Pancreas (tissue), 10 donors: ENCODE measurements at places on chromosomes 1 and 21. TPM values are rescaled to one million over a fixed set of nuclear protein-coding genes. Genes with fewer than 3 reads are reported as not detected.

OR2T2 gene
- not detected for total RNA-seq

LAX1 gene
- total RNA-seq: 0.09 TPM

MYOG gene
- total RNA-seq: not detected

- DNase-seq: no peak
Measured at GRCh38 chr1:96384611-96385010, 337.0 kb upstream of the PTBP2 start.

DNA sequence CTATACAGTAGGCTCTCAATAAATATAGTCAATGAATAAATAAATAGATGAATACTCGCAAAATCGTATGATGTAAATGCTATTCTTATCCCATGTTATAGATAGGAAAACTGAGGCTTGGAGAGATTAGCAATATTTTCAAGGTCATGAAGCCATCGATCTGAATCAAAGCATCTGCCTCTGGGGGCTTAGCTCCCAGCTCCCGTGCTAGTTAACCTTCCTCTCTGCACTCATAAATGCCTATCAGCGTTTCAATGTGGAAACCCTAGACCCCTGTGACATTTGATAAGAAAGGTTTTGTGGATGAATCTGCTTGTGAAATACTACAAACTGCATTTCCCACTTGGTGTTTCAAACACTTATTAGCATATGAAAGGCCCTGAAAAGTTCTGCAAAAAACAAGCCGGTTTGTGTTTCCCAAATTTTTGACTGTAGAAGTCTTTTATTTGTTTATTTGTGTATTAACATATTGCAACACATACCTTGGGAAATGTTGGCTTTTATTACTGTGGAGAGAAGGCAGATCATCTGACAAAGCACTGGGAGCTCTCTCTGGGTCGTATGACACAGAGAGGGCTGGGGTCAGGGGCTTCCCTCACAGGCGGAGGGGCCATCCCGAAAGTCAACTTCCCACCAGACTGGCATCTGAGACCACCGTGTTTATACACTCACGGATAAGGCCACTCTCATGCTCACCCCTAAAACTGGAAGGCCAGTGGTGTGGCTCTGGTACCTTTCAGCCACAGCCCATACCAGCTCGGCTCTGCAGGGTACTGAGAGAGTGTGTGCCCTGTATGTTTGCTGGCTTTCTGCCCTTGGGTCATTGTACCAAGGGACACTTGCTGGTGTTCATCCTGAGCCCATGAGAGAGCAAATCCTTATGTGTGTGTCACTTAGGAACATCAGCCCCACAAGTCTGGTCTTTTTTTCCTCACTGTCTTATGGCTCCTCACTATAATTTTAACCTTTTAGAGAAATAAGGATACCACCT is 993 bp upstream of the PROK1 start:
- no peak for DNase-seq

DNA sequence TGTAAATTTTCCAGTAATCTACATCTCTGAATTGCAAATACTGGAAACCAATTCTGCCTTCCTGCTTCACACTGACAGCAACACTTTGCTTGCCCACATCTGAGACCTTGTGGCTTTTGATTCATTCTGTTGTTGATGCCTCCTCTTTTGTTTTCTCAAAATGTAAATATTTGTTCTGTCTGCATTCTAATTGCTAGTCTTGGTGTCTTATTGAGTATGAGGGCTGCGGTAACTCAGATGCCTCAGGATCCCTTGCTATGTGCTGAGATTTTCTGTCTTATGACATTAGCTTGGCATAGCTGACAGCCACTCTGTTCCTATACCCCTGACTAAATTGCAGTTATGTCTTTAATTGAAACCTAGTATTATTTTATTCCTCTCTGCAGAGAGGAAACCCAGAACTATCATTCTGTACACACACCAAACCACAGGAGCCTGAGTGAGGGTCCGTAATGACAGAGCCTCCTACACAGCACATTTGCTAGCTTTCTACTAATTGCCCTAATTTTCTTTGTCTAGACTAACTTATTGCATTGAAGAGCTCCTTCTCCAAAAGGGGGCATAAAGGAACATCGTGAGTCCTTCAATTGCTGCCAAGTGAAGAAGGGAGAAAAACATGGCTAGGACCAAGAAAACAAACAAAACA is 72.1 kb downstream of the GREM2 start:
- no peak for DNase-seq

DNA sequence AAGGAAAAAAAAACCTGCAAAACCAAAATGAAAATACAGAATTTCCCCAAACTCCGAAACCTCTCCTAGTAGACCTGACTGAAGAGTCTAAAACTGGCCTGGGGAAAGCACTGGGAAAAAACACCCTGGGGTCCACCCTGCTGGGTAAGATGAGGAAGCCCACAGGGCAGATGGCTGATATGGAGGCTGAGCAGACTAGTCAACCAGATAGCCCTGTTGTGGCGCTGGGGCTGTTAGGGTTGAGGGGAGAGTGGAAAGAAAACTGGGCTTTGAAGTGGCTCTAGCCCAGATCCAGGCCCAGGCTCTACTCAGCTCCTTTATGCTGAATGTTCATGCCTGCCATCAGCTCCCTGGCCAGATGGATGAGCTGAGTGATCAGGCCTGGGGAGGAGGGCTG is 6.8 kb upstream of the SLAMF1 start:
- no peak for DNase-seq

- no peak for DNase-seq
Measured at GRCh38 chr1:30575066-30575465, 148.3 kb downstream of the MATN1 start.

DNA sequence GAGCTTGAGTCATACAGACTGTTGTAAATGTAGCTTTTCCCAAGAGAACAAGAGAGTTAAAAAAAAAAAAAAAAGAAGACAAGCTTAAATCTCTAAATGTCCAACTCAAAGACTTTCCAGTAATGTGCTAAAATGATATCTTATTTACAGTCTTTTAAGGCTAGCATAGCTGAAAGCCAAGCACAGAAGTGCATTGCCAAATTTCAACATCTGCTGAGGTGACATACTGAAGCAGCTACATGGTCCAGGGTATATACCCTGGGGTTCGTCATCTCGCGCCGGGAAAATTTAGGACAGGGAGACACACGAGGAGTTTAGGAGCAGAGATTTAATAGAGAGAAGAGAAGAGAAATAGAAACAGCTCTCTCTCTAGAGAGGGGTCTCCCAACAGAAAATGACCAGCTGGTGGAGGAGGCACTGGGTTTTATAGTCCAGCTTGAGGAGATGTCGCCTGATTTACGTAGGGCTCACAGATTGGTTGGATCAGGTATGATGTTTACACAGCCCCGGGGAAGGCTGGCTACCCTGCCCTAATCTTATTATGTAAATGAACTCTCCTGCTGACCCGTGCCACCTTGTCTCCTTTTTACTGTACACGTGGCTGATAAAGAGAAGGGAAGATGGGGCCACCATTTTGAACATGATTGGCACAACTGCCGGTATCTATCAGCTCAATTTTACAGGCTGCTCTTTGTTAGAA is 172.7 kb downstream of the TRIM33 start:
- DNase-seq: no peak

GRCh38 chr1:1106510-1107221 is 9.2 kb downstream of the C1orf159 start:
- no peak for DNase-seq

- DNase-seq: no peak
Measured at GRCh38 chr1:4837031-4837600, 182.7 kb downstream of the AJAP1 start.

- DNase-seq: no peak
Measured at GRCh38 chr1:86748622-86749373, 44.4 kb downstream of the SH3GLB1 start.

- DNase-seq: no peak
Measured at GRCh38 chr1:57963581-57963980, 539.7 kb upstream of the DAB1 start.

GRCh38 chr1:30304080-30304479 is 419.3 kb downstream of the MATN1 start:
- no peak for DNase-seq

DNA sequence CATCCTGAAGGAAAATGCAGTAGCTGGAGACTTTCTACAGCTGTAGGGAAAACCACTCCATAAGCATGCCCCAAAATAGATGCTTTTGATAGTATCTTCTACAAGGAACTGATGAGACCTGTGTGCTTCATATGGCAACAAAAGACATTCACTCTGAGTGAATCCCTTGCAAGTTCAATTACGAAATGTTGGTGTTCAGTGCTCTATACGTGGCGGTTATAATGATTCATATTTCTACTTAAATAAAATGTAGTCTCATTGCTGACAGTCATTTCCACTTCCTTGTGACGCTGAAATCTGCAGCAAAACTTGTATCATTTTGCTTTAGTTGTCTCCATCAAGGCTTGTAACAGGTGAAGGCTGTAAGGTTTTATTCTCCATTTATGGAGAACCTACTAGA is 20.6 kb downstream of the TOR1AIP2 start:
- DNase-seq: no peak
